ENCODE measurements at places on chromosomes 16 and 17. TPM values are rescaled to one million over a fixed set of nuclear protein-coding genes. Genes with fewer than 3 reads are reported as not detected.
A peak's percentile ranks its signal among the peaks of the same experiment; 100 is the strongest.

GRCh38 chr16:71738855-71739254, 14.4 kb upstream of the PHLPP2 start:
- H3K4me1 ChIP-seq, result no peaks in the 10 kb centered on the region
- DNase-seq, result no peak
- H3K4me3 ChIP-seq, result no peak overlapping the region
- H3K36me3 ChIP-seq, result peaks cover 40% of the 10 kb centered on the region
- no peak overlapping the region for H3K27ac ChIP-seq
- no peaks in the 10 kb centered on the region for H3K27me3 ChIP-seq

- peak overlapping the region; percentile 11 for H3K4me3 ChIP-seq
- H3K4me1 ChIP-seq, result peaks cover 9% of the 10 kb centered on the region
- H3K36me3 ChIP-seq, result peaks cover 3% of the 10 kb centered on the region
- peaks cover 2% of the 10 kb centered on the region for H3K27me3 ChIP-seq
- no peak overlapping the region for H3K27ac ChIP-seq
- DNase-seq, result no peak
Measured at GRCh38 chr16:77660311-77660710, 62.0 kb upstream of the NUDT7 start.

DNA sequence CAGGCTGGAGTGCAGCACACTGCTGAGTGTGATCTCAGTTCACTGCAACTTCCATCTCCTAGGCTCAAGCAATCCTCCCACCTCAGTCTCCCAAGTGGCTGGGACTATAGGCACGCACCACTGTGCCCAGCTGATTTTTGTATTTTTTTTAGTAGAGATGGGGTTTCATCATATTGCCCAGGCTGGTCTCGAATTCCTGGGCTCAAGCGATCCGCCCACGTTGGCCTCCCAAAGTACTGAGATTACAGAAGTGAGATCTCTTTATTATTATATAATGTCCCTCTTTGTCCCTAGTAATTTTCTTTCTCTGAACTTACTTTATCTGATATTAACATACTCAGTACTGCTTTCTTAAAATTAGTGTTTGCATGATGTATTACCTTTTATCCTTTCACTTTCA, 8.3 kb downstream of the CFAP97D1 start:
- H3K27me3 ChIP-seq, result peaks cover 7% of the 10 kb centered on the region
- H3K4me1 ChIP-seq, result peaks cover 3% of the 10 kb centered on the region
- H3K4me3 ChIP-seq, result no peak overlapping the region
- DNase-seq, result no peak

GRCh38 chr16:57775661-57776469, 26.4 kb downstream of the KIFC3 start:
- DNase-seq, result no peak
- H3K27me3 ChIP-seq, result no peaks in the 10 kb centered on the region
- H3K27ac ChIP-seq, result no peak overlapping the region
- peaks cover 4% of the 10 kb centered on the region for H3K4me1 ChIP-seq
- H3K36me3 ChIP-seq, result peaks cover 13% of the 10 kb centered on the region

DNA sequence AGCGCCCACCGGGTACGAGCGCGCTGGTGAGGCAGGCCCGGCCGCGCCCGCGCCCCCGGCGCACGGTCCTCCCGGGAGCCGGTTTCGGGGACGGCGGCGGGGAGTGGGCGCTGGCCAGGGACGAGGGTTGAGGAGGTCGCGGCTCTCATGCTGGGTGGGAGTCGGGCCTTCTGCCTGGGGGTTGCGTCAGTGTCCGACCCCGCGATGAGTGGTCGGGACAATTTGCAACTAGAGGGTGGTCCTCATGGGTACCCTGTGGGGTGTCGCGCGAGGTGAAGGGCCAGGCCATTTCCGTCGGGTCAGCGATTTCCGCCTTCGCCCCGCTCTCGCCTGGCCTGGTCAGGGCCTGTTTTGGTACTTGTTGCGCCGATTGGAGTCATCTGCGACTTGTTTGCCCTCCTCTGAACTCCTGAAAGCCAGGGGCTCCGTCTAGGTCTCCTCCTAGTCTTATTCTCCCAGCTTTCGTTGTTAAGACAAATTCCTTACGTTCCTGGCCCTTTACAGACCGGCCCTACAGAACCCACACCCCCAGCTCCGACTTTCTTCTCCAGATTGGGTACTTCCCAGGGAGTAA, 14.9 kb downstream of the NAA60 start:
- no peaks in the 10 kb centered on the region for H3K27me3 ChIP-seq
- peak overlapping the region; percentile 97 for H3K27ac ChIP-seq
- H3K4me1 ChIP-seq, result peaks cover 34% of the 10 kb centered on the region
- DNase-seq, result no peak

- peaks cover 33% of the 10 kb centered on the region for H3K4me1 ChIP-seq
- no peak overlapping the region for H3K27ac ChIP-seq
- no peaks in the 10 kb centered on the region for H3K27me3 ChIP-seq
- DNase-seq, result no peak
- no peaks in the 10 kb centered on the region for H3K36me3 ChIP-seq
Measured at GRCh38 chr16:83843657-83844056, 35.9 kb downstream of the HSBP1 start.

DNA sequence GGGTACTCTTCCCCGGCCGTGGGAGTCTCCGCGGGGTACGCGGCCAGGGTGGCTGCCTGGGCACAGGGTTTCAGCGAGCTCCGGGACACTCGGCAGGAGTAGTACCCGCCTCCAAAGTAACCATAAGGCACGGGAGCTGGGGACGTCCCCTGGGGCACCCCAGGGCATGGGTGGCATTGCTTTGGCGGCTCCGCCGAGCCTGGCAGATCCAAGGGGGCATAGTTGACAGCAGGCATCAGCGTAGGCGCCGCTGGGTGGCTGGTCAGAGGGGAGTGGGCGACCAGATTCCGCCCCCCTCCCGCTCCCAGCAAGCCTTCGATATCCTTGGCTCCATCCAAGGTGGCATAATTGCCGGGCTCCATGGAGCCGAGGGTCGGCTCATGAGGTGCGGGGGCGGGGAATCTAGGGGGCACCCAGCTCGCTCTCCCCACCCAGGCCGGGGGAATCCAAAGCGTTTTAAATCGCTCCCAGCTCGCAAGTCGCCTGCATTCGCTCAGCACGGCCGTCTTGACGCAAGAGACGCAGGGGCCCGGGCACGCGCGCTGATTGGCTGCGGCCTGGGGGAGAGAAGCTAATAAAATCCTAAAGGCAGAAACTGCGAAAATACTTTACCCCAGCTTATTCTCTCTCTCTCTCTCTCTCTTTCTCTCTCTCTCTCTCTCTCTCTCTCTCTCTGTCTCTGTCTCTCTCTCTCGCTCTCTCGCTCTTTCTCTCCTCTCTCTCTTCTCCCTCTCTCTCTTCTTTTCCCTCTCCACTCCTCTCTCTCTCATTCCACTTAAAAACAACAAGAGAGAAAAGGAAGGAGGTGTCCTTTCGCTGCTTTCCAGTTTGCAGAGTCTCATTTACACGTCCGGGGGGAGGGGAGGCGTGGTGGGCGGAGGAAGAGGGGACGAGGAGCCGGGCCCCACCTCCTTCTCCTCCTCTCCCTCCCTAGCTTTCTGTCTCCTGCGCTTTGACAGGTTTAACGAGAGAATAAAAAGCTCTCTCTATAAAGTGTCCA, at the start of gene HOXB13:
TSS of gene HOXB13 (minus strand) at position 519 of the 1,000 bp plus-strand sequence. CDS start at position 362, 157 bp downstream.
- peak; percentile 77 for DNase-seq
- H3K4me1 ChIP-seq, result peaks cover 59% of the 10 kb centered on the region
- no peaks in the 10 kb centered on the region for H3K36me3 ChIP-seq
- peak within 1 kb of the TSS; percentile 79 for H3K4me3 ChIP-seq

- peaks cover 15% of the 10 kb centered on the region for H3K27me3 ChIP-seq
- H3K27ac ChIP-seq, result no peak overlapping the region
- peaks cover 8% of the 10 kb centered on the region for H3K4me1 ChIP-seq
- DNase-seq, result no peak
- H3K36me3 ChIP-seq, result no peaks in the 10 kb centered on the region
Measured at GRCh38 chr16:52312716-52313115, 234.2 kb downstream of the TOX3 start.

DNA sequence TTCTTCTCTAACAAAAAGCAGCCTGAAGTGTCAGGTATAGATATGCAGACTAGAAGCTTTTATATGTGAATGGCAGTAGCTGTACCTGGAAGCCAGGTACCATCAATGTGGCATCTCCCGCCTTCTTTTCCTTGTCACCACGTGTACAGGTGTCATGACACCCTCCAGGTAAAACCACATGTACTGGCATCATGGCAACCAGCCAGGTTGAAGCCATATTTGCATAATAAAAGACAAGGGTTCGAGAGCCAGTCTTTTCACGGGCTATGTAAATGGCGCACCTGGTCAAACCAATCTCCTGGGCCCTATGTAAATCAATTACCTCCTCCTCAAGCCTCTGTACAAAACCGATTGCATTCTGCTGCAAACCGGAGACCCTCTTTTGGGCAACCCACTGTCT, 541.3 kb downstream of the CDH11 start:
- no peak for DNase-seq
- H3K27ac ChIP-seq, result no peak overlapping the region
- H3K27me3 ChIP-seq, result no peaks in the 10 kb centered on the region
- no peak overlapping the region for H3K4me3 ChIP-seq

DNA sequence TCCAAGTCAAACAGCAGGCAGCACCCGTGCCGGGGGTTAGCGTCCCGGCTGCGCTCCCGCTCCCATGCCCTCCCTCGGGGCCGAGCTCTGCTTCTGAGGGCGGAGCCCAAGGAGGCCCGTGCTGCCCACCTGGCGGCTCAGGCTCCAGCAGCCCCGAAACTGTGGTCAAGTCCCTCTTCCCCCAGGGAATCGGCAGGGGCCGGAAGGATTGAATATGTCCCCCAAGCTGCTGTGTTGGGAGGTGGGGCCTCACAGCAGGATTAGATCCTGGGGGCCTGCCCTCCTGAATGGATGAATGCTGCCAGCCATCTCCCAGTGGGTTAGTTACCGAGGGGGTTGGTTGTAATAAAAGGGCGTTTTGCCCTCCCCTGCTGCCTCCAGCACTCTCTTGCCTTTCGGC, 33.9 kb downstream of the MAP2K3 start:
- H3K36me3 ChIP-seq, result no peaks in the 10 kb centered on the region
- H3K4me1 ChIP-seq, result peaks cover 7% of the 10 kb centered on the region
- H3K27ac ChIP-seq, result no peak overlapping the region

DNA sequence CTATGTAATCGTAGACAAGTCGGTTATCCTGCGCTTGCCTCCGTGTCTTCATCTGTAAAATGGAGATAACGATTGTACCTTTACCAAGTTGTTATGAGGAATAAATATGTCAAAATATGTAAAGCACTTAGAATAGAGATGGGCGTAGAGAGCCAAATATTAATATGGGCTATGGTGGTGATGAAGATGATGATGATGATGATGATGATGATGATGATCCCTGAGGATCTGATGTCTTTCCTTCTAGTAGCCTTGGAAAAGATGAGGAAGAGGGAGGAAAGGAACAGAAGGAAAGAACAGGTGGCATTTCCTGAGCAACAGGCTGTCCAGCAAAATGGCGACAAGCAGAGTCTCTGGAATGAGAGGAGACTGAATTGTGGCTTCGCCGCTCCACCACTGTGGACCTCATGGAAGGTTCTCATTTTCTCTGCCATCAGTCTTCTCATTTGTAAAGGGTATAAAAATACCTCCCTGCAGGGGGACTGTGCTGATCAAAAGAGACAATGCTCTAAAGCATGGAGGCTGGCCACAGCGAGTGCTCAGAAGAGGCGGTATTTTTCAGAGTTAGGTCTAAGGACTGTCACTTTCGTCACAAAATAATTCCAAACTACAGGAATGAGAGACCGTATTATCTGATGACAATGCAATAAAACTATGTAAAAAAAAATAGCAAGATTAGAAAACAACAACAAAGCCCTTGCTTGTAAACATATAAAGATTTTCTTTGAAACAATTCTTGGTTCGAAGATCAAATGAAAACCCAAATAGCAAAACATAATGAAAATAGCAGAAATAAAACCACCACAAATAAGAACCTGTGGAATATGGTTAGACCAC, 17.2 kb upstream of the RCVRN start:
- H3K4me1 ChIP-seq, result peaks cover 5% of the 10 kb centered on the region
- DNase-seq, result no peak
- no peak overlapping the region for H3K4me3 ChIP-seq
- no peaks in the 10 kb centered on the region for H3K27me3 ChIP-seq
- peaks cover 17% of the 10 kb centered on the region for H3K36me3 ChIP-seq
- H3K27ac ChIP-seq, result no peak overlapping the region

- no peaks in the 10 kb centered on the region for H3K36me3 ChIP-seq
- H3K27me3 ChIP-seq, result peaks cover 57% of the 10 kb centered on the region
- no peak overlapping the region for H3K4me3 ChIP-seq
- no peak overlapping the region for H3K27ac ChIP-seq
- DNase-seq, result no peak
Measured at GRCh38 chr17:42879596-42879985, 21.0 kb upstream of the G6PC1 start.

DNA sequence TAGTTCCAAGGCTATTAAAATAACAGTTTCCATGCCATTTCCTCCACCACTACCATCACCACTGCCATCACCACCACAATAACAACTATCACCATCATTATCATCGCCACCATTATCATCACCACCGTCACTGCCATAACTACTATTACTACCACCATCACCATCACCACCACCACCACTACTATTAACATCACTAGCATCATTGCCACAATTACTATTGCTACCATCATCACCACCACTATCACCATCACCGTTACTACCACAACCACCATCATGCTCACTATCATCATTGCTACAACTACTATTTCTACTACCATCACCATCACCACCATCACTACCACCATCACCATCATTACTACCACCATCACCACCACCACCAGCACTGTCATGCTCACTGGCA, 185.9 kb upstream of the MAF start:
- no peaks in the 10 kb centered on the region for H3K27me3 ChIP-seq
- H3K27ac ChIP-seq, result no peak overlapping the region
- H3K36me3 ChIP-seq, result no peaks in the 10 kb centered on the region
- peaks cover 13% of the 10 kb centered on the region for H3K4me1 ChIP-seq
- no peak overlapping the region for H3K4me3 ChIP-seq

DNA sequence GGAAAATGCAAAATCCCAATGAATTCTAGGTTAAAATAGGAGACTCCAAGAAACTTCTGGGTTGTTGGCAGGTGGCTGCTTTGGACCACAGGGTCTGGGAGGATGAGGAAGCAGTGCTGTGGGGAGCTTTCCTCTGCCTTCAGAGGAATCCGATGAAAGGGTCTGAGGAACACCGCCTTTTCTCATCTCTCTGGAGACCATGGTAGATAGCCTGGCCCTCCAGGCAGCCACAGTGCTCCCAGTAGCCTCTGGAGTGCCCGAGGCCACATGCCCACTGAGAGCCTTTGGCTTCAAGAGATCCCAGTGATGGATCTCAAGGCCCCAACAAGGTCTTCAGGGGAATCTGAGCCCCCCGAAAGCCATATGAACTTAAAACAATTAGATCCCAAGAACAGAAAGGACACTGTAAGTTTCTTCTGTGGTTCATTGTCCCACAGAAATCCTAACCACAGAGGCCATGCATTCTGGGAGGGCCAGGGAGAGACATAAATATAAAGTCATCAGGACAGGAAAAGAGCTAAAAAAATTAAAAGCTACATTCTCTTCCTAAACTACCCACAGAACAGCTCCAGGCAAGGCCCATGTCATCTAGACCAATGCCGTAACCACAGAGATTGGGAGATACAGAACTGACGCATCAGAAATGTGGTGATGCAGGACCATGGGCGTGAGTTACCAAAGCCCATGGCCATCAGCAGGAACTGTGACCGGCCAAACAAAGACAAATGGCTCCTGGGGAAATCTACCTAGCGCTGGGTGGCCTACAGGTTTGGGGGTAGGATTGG, 24.3 kb downstream of the TK2 start:
- peaks cover 16% of the 10 kb centered on the region for H3K36me3 ChIP-seq
- H3K27ac ChIP-seq, result no peak overlapping the region
- H3K27me3 ChIP-seq, result no peaks in the 10 kb centered on the region
- H3K4me1 ChIP-seq, result no peaks in the 10 kb centered on the region
- DNase-seq, result no peak

The PRR15L gene
- 3.4 TPM for total RNA-seq

The ADGRG3 gene
- total RNA-seq, result not detected

The CUEDC1 gene
- total RNA-seq, result 38.7 TPM

The PRRT2 gene
- 25.5 TPM for total RNA-seq

The STH gene
- total RNA-seq, result not detected

The DRC7 gene
- 0.47 TPM for total RNA-seq

The GP1BA gene
- total RNA-seq, result not detected

The MYLK3 gene
- total RNA-seq, result 1.6 TPM

The USP32 gene
- total RNA-seq, result 43.9 TPM

The ALOX15 gene
- 0.45 TPM for total RNA-seq

Data from mesothelial cell of epicardium (in vitro differentiated cells).